ENCODE measurements at places on chromosomes 1 and 21.

DNA sequence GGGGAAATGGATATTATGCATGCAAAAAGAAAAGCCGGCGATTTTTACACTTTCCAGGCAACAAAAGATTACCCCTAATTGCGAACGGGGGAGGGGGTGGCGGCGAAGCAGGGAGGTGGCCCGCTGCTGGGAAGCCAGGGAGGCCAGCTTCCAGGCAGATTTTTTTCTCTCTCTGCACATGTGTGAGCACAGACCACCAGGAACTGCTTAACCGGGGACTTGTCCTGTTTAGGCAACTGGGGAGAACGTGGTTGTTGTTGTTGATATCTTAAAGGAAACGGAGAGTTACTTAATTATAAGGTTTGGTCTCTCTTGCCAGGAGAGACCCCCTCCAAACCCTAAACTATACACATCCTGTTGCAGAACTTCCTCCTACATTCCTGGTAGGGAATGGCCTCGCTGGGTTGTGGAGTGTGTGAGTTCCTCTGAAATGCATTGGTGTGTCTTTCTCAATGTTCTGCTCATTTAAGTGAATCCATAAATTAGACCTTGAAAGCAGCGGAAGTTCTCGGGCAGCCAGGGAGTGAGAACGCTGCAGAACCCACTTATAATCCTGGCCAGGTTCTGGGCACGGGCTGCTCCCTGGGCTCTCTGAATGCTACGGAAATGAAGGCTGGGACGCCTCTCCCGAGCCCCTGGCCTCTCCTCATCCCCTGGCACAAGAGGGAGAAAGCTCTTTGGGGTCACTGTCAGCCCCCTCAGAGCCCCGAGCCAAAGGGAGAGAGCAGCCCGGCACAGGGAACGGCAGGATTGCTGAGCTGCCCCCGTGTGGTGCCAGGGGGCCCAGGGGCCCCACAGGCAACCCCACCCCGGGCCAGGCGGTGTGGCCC lies 250.0 kb downstream of the FOXD2 start:
- no peak for DNase-seq

GRCh38 chr1:206575165-206575893 lies 36.9 kb downstream of the EIF2D start:
- DNase-seq, result no peak

DNA sequence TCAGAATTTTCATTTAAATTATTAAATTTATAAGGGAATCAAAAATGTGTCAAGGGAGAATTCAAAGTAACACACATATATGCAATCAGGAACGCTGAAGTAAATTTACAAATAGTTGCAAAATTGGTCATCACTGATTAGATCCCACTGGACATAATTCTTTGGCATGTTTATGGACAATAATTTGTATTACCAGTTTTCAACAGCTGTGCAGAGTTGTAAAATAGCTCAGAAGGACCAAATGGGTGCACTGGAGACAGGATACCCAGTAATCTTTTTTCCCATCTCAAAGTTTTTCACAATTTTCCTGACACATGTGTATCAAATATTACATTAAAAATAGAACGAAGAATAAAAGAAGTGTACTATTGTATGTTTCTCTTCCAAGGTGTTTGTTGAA lies 4.1 kb upstream of the ANGPTL1 start:
- no peak for DNase-seq

- no peak for DNase-seq
Observed at GRCh38 chr1:151542710-151543129, 2.6 kb downstream of the TUFT1 start.

GRCh38 chr1:38524025-38524641 lies 335.4 kb downstream of the RRAGC start:
- no peak for DNase-seq

Data from stimulated activated CD4-positive, alpha-beta T cell treated with anti-CD3 and anti-CD28 coated beads, Interleukin-15, amount 100 ng/mL, for 1 hour (primary cell).